NCI-H146 (cell line): ENCODE measurements at places on chromosomes 1 and 21.
A peak's percentile ranks its signal among the peaks of the same experiment; 100 is the strongest.

DNA sequence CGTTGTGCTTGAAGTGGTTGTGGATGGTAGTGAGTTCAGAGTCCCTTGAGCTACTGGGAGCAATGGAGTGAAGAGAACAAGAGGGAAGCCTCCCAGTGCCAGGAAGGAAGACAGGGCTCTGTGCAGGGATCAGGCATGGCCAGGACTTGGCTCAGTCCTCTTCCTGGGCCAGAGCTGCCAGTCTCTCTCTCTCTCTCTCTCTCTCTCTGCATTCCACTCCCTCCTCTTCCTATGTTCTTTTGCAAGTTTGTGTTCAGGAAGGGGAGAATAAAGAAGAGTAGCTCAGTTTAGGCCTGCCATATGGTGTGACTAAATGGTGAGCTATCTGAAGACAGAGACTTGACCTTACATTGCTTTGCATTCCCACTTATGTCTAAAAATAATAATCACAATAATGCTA, 20.5 kb upstream of the RPTN start:
- no peak for DNase-seq

GRCh38 chr1:41162441-41162840, 79.7 kb downstream of the SCMH1 start:
- DNase-seq = no peak

GRCh38 chr1:100722221-100722620, 2.7 kb downstream of the VCAM1 start:
- DNase-seq = no peak

GRCh38 chr1:53592521-53592982, 133.4 kb downstream of the DMRTB1 start:
- DNase-seq = peak; percentile 9

GRCh38 chr1:196733091-196733970, 41.3 kb upstream of the CFHR3 start:
- DNase-seq = no peak

GRCh38 chr1:115729756-115730155, 38.8 kb downstream of the CASQ2 start:
- DNase-seq = no peak

DNA sequence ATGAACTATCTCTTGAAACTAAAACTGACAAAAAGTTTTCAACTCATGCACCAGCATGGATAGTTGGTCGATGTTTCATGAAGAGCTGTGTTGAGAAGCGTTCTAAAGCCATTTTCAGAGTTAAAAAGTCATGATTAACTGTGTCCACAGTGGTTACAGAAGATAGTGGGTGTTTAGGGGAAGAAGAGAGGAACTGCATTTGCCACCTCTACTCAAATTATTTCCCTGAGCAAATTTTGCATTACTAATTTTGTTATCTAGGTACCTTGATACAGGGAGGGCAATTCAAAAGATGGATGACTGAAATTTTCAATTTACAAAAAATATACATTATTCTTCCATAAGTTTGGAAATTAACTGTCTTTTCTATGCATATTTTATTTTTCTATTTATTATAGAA, 15.5 kb downstream of the SAMSN1 start:
- DNase-seq = no peak

DNA sequence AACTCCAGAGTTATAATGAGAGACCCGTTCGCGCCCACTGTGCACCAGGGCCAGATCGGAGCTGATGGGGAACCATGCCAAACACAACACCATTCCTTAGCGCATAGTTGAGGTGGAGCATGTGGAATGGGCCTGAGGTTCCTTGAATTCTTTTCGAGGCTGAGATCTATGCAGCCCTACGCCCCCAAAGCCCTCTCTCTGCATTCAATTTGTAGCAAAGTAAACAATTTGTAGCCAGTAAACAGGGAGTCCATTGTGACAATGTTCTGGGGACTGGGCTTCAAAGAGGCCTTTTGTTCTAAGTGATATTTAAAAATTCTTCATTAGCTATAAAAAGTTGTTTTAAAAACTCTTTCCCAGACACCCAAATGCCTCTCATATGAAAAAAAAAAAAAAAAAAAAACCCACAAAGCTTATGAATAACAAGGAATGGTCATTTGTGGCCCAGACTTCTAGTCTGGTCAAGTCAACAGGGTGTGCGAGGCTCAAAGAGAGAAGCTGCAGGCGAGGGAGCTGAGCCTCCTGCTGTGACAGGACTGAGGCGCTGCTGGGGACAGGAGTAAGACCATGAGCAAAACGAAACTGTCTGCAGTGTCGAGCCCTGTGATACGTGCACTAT, 30.6 kb upstream of the KCNE2 start:
- no peak for DNase-seq

GRCh38 chr1:45895406-45895805, 92.0 kb downstream of the MAST2 start:
- DNase-seq = no peak

DNA sequence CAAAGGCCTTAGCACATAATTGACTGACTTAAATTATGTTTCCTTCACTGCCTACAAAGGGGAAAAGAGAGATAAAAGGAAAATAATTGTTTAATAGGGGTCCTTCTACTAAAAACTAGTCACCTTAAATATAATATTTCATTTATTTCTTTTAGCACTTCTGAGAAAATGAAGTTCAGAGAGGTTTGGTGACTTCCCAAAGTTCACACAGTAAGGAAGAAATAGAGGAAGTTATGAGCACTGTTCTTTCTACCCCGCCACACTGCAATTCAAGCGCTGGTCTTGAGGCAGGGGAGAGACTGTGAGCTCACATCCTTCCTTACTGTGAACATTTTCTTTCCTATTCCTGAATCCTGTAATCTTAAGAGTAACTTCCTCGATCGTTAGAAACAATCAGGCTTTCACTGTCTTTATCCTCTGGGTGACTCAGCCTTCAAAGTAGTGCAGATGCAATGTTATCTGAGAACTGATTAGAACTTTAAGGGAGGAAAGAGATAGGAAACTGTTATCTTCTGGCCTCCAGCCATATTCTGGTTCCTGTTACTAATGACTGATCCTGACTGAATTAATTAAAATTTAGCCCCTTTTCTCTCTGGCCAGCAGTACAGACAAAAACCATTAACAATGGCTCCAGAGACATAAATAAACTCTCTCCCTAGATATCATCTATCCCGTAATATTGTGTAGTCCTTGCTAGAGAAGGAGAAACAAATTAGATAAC, 6.8 kb downstream of the RGS5 start:
- DNase-seq = no peak

DNA sequence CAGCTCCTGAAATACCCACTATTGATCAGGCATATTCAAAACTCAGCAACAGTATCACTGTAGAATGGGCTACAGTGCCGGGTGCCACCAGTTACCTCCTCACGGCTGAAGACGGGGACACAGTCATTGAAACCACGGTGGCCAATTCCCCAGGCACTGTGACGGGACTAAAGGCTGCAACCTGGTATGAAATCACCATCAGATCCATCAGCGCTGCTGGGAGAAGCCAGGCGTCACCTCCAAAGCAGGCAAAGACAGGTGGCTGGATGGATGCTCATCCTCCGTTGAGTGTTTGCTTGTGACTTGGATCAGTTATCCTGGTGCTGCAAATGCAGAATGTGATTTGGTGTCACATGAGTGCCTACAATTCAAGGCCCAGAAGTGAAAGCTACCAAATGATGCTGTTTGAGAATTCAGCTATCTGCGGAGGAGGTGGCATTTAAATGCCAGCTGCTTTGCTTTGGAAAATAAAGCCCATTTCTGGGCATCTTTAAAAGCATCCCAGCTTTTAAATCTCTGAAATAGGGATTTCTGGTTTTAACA, 5.1 kb downstream of the FNDC7 start:
- no peak for DNase-seq

GRCh38 chr1:23370330-23370708, 683 bp upstream of the ZNF436 start:
- no peak for DNase-seq

DNA sequence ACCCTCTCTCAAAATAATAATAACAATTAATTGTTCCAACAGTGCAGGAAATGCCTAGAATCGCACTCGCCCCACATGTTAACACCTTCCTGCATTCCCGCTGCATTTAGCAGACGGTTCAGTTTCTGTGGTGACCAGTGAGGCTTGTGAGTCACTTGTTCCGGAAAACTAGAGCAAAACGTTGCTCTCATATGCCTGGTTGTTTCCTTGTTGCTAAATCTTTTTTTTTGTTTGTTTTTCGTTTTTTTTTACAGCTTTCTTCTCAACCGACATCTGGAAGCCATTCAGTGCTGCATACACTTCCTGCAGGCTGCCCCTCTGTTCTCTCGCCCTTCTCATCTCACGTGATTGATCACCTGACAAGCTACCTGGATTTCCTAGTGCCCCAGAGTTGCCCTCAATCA, 56.9 kb upstream of the TMPRSS2 start:
- no peak for DNase-seq

DNA sequence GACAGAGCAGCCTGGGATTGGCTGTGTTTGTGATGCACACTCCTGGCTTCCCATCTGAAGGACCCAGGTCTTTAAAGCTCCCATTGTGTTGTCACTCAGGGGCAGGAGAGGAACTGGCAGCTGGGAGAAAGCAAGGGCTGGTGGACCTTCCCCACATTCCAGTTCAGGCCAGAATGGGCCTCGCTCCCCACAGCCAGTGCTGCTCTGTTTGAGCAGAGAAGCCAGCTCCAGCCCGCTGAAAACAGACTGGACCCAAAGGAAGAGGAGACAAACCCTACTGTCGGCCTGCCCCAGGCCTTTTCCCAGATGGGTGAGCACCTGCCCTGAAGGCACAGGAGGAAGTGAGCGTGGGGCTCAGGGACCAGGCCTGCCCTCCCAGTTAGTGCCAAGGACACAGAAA, 499.4 kb downstream of the NPHP4 start:
- no peak for DNase-seq

DNA sequence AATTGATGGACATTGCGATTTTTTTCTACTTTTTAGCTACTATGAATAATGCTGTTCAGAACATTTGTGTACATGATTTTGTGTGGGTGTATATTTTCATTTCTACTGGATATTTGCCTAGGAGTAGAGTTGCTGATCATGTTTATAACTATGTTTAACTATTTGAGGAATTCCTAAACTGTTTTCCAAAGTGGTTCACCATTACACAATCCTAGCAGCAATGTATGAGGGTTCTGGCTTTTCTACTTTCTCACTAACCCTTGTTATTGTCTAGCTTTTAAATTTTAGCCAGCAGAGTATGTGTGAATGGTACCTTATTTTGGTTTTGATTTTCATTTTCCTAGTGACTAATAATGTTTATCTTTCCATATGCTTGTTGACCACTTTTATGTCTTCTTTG, 86.2 kb downstream of the ATG4C start:
- no peak for DNase-seq

- DNase-seq = no peak
These were observed 69.0 kb downstream of the IGSF21 start for GRCh38 chr1:18176619-18177018.

GRCh38 chr1:180534214-180534613, 24.6 kb upstream of the OVAAL start:
- DNase-seq = peak; percentile 23

- peak; percentile 47 for DNase-seq
These were observed 49.8 kb downstream of the GREM2 start for GRCh38 chr1:240562111-240562590.

DNA sequence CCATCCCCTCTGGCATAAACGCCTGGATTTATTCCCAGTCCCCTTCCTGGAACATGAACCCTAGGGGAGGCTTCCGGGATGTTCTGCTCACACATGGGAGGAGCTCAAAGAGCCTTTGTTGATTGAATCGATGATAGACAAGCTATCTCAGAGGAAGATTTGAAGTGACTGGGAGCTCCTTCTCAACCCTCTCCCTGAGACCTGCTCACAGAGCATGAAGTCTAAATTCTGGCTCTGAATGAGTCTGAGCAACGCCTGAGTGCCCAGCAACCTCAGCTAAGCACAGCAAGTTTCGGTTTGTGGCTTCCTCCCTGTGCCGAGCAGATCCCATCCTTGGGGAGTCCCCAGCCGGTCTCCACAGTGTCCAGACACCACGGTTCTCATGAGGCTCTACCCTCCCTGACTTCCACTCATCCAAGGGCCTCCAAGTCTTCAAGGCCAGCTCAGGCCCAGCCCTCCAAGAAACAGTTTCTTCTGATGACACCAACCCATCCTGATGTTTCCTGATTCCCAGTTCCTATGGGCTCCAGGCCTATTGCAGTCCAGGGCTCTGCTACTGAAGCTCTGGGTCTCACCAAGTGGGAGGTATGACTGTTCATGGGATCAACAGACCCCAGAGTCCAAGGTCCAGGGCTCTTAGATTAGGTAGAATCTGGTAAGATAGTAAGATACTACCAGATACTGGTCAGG, 190.8 kb downstream of the DYRK1A start:
- DNase-seq = no peak

- DNase-seq = no peak
These were observed 11.9 kb downstream of the MEF2D start for GRCh38 chr1:156488566-156489165.

- peak; percentile 16 for DNase-seq
These were observed 2.5 kb upstream of the PCBP3 start for GRCh38 chr21:45640888-45641479.

GRCh38 chr1:207965392-207966387, 54.8 kb upstream of the CD34 start:
- DNase-seq = peak; percentile 39

DNA sequence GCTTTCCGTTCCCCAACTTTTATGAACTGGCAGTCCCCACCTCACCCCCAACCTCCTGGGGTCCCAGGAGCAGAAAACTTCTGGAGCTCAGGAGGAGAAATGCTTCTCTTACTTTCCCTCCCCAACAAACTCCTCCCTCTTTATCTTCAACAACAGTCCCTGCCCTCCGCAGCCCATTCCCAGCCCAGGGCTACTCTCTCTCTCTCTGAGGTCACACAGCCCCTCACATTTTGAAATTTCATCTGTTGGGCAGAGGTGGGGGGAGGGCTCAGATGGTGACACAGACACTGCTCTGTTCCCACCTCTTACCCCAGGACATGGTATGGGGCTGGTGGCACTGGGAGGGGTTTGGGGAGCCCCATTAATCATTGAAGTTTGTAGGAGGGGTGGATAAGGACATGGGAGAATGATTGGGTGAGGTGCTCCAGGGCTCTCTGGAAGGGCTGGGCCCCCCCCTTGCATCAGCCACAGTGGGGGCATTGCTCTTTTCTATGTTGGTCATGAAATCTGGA, 6.0 kb downstream of the PIK3CD start:
- DNase-seq = no peak

DNA sequence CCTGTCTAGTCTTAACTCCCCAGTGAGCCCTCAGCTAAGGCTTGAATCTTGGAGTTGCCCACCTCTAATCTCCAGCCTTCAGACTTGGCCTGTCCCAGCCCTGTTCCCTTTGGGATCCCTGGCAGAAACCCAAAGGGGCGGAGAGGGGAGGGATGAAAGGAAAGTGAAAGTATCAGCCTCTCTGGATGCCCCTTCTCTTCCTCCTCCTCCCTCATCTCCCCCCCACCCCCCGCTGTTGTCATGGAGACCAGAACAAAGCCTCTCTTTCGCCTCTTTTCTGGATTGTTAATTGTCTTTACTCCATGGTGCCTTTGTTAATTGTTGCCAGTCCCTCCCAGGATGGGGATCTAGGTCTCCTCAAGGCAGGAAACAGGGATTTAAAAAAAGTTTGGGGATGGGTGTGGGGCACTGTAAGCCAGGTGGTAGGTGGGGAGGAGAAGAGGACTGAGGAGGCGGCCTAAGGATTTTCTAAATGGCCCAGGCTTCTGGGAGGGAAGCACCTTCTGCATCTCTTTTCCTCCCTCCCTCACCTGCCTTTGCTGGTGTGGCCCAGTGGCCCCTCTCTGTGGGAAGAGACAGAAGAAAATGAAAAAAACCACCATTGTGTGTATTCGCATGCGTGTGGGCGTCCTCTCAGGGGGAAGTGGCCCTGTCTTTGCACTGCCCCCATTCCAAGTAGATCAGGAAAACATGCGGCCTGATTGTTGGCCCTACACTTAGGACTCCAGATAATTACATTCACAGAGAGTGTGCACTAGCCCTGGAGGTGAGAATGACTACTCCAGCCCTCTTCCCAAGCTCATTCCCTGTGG, 7.5 kb upstream of the SOX13 start:
- DNase-seq = peak; percentile 42

- no peak for DNase-seq
These were observed 2.4 kb upstream of the NAV1 start for GRCh38 chr1:201536558-201536957.
